ENCODE measurements at places on chromosomes 3 and 15.
A peak's percentile ranks its signal among the peaks of the same experiment; 100 is the strongest.

GRCh38 chr15:57382969-57383368 lies 6.7 kb downstream of the CGNL1 start:
- no peak for DNase-seq

- DNase-seq = peak; percentile 62
Observed at GRCh38 chr3:124685481-124685880, 44.8 kb upstream of the UMPS start.

GRCh38 chr3:177213801-177214535 lies 16.7 kb upstream of the TBL1XR1 start:
- DNase-seq = no peak

DNA sequence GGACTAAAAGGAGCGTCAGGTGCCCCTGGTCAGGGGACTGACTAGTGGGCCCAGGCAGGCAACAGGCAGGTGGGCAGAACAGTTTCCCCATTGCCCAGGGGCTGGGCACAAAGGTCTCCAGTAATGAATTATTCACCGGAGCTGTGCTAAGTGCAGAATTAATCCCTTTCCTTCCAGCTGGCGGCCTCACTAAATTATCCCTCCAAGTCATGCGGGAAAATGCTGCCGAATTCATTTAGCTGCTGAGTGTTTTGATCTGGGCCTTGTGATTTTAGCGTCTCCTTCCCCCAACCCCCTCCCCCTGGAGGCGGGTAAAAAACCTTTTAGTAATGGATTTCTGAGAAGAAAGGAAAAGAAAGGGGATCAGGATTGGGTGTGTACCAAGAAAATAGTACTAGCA lies 47.2 kb downstream of the CCDC33 start:
- DNase-seq = no peak

DNA sequence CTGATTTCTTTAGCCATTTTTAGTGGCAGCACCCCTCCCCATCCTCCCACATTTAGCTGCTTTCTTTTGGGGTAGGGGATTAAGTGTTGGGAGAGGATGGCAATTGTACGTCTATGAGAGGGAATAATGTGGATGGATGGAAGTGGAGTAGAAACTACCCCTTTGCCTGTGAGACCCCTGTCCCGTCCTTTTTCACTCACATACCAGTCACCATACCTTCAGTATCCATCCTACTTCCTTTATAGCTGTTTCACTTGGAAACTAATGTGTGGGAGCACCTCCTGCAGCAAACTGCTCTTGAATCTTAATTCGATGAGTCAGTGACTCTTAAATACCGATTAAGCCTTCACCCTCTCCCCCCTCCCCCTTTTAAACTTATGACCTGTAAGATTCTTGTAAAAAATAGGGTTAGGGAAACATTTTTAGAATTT lies 730 bp downstream of the SPRED1 start:
- peak; percentile 73 for DNase-seq

DNA sequence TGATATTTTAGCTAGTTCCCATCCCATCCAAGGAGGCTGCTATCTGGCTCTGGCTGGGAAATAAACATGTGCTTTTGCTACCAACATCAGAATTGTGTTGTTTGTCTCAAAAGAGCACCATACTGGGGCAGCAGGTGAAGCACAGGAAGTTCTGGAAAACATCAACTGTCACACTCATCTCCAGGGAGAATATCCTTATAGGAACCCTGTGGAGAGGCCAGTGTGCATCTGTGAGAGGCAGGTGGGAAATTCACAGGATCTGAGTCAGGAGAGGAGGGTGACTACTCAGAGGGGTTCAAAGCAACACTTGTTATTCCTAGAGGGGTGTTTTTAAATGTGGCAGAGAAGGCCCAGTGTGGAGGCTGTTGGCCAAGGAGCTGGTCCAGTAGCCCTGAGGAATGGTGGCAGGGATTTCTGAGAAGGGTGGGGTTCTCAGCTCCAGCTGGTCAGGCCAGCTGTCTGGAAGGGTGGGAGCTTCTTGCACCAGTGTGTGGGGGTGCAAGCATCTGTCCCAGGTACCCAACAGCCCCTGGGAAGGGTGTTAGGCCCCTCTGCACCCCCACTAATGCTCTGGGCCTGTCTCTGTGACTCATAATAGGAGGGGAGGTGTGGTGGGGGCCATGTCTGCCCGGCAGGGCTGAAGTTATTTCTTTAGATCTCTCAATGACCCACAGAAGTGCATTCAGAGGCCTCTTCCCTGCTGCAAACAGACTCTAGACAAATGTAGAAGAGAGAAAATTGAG lies 28.7 kb downstream of the RPSA start:
- DNase-seq = no peak

DNA sequence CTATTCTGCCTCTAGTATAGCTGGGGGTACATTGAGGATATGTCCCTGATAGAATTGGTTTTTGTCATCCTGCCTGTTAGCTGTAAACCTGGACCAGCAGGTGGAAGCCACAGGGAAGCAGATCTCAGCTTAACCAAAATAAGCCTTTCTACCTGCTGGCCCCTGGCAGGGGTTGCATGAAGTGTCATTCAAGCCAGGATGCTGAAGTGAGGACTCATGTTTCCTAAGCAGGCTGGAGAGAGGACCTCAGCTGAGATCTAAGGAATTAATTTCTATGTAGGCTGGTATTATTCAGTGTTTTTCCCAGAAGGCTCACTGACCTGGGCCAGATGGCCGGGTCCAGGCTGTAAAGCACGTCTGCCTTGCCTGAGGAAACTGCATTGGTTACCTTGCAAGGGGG lies 128.9 kb downstream of the MEGF11 start:
- no peak for DNase-seq

- DNase-seq = no peak
Observed at GRCh38 chr15:91921188-91921842, 67.8 kb downstream of the SLCO3A1 start.

Data from RWPE1 (cell line).